ENCODE measurements at places on chromosomes 5 and 9. TPM values are rescaled to one million over a fixed set of nuclear protein-coding genes. Genes with fewer than 3 reads are reported as not detected.

The DOCK8 gene
- total RNA-seq: 0.32 TPM

The NDUFA8 gene
- 31.5 TPM for total RNA-seq

The SLIT3 gene
- 0.95 TPM for total RNA-seq

The SNCAIP gene
- 0.16 TPM for total RNA-seq

The PCA3 gene
- total RNA-seq: 0.26 TPM

The SPATA31A3 gene
- not detected for total RNA-seq

The STPG3 gene
- not detected for total RNA-seq

The OR13C9 gene
- not detected for total RNA-seq

The GFI1B gene
- not detected for total RNA-seq

The C1QTNF3 gene
- total RNA-seq: 1.1 TPM

The TMEM171 gene
- 0.26 TPM for total RNA-seq

The PCDHA12 gene
- total RNA-seq: under 0.01 TPM

The LRRC19 gene
- not detected for total RNA-seq

The CFAP157 gene
- 0.09 TPM for total RNA-seq

The DDX31 gene
- total RNA-seq: 6.6 TPM

The ZNF300 gene
- total RNA-seq: 9.0 TPM

The TSLP gene
- 2.5 TPM for total RNA-seq

The IGIP gene
- total RNA-seq: 9.1 TPM

The OTP gene
- not detected for total RNA-seq

The PCDHA11 gene
- total RNA-seq: 0.09 TPM

The CER1 gene
- not detected for total RNA-seq

The LIX1 gene
- not detected for total RNA-seq

The LIFR gene
- 19.5 TPM for total RNA-seq

The LCP2 gene
- not detected for total RNA-seq

The PIP5K1B gene
- not detected for total RNA-seq

The ZCCHC10 gene
- 6.1 TPM for total RNA-seq

The DMRT2 gene
- total RNA-seq: not detected

The LRRC70 gene
- 0.79 TPM for total RNA-seq

The SV2C gene
- not detected for total RNA-seq

The C9 gene
- 0.16 TPM for total RNA-seq
